KG1 (cell line): ENCODE measurements at places on chromosomes 5 and 9.

GRCh38 chr5:76445063-76445462 lies 42.0 kb downstream of the IQGAP2 start:
- no peak for DNase-seq

- no peak for DNase-seq
Measured at GRCh38 chr9:34994900-34995669, 5.5 kb downstream of the DNAJB5 start.

GRCh38 chr5:109354761-109355160 lies 55.0 kb downstream of the PJA2 start:
- DNase-seq = no peak

DNA sequence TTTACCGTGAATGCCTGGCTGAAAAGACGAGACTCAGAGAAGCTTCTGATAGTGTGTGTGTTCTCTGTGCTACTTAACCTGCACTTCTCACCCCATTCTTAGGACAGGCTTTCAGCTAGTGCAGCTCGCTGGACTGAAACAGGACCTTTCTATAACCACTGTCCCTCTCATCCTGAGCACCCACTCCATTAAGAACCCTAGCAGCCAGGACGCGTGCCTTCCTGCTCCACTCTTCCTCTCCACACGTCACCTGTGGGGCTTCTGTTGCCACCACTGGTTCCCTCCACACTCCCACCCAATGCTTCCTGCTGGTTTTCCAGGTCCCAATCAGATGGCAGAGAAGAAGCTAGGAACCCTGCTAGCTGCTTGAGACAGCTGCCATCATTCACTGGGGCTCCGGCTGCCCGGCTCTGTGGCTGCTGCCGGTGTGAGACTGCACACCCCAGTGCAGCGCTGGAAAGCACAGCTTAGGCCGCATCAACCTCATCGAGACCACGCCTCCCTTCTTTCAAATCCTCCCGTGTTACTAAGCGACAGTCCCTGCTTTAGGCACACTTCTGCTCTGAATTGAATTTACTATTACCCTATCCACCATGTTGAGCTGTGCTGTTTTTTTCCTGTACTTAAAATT lies 44.0 kb downstream of the RNF130 start:
- DNase-seq = no peak

DNA sequence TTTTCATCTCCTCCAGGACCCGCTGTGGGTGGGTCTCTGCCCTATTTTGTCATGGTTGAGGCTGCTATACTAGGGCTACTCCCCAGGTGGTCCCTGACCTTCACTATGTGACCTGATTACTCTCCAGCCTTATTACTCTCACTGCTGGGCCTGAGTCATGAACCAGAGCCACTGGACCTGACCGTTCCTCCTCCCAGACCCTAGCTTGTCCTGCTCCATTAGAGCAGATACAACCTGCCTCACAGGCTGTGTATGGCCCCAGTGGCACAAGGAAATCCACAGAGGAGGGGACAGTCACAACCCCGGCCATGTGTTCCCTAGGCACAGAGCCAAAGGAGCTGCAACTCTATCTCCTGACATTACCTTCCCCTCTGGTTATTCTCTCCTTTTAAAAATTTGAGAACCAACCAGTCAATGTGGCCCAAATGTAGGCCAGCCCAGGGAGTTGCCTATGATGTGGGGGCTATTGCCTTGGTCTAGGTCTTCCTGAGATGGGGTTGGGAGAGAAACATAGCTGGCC lies 96.0 kb upstream of the FSTL4 start:
- DNase-seq = no peak

- DNase-seq = no peak
Measured at GRCh38 chr5:132220491-132220890, 7.2 kb downstream of the P4HA2 start.

GRCh38 chr5:128637031-128637430 lies 99.0 kb upstream of the FBN2 start:
- DNase-seq = no peak

- DNase-seq = no peak
Measured at GRCh38 chr5:137754961-137755762, 999 bp upstream of the HNRNPA0 start.

GRCh38 chr5:38462976-38463633 lies 93.3 kb downstream of the LIFR start:
- no peak for DNase-seq

GRCh38 chr5:140043508-140043872 lies 391 bp upstream of the NRG2 start:
- no peak for DNase-seq

DNA sequence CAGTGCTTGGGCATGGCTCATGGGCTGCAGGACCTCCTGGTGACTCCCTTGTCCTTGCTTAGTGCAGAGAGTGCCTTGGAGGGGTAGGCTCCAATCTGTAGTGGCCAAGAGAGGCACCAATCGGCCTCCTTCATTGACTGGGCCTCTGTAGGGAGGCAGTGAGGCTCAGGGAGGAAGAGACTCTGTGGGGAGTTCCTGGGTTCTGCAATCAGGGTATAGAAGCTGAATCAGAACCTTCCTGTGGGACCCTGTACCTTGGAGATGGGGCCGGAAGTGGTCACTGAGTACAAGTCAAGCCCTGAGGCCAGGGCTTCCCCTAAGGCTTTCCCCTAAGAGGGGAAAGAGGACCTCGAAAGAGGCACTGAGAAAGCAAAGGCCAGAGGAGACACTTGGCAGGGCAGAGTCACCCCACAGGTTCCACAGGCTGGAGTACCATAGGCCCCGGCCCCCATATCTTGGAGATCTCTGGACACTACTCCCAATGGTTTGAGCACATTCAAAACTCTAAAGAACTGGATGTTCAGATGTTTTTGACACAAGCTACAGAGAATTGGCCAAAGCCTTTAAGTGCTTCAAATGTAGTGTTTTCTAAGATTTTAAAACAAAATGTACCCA lies 190.5 kb downstream of the HSPA4 start:
- DNase-seq = no peak
